ENCODE measurements at places on chromosomes 13 and 19. TPM values are rescaled to one million over a fixed set of nuclear protein-coding genes. Genes with fewer than 3 reads are reported as not detected.

NKG7 gene
- total RNA-seq: 0.23 TPM

SCGB2B2 gene
- 0.59 TPM for total RNA-seq

GRCh38 chr19:35403116-35403760 lies 32.4 kb downstream of the GPR42 start:
- H3K4me3 ChIP-seq: no peak overlapping the region
- H3K27me3 ChIP-seq: no peaks in the 10 kb centered on the region
- no peak overlapping the region for H3K27ac ChIP-seq
- DNase-seq: no peak
- H3K4me1 ChIP-seq: no peaks in the 10 kb centered on the region

DNA sequence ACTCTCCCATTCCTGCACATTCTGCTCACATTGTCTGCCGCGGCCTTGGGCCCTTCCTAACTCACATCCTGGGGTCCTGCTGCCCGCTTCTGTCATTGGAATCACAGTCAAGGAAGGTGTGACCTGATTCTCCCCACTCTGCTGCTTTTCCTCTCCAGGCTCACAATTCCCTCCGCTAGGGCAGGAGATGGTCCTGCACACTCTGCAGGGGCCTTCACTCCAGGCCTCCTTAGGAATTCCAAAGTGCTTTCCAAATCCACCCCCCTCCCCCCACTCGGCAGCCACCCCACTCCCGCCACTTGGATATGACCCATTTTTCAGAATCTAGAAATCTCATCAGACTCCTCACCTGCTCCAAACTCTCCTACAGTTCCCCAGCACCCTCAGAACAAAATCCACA lies 3.1 kb upstream of the SLC5A5 start:
- no peak overlapping the region for H3K27ac ChIP-seq
- no peaks in the 10 kb centered on the region for H3K27me3 ChIP-seq
- no peaks in the 10 kb centered on the region for H3K36me3 ChIP-seq

DNA sequence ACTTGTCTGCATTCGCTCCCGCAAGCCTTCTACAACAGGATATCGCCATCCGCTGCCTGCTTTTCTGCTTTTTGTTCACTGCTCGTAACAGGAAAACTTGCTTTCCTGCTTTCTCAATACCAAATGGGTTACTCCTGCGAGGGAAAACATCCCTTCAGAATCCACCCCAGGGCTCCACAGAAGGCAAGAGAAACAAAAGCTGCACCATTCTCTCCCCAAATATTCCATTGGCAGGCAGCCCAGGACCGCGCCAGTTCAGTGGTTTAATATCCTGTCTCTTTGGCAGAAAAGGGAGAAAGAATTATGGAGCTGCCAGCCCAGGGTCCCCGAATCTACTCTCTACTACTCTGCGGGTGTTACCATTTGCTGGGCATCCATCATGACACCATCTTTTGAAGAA lies 84.7 kb upstream of the DOCK9 start:
- peaks cover 6% of the 10 kb centered on the region for H3K4me1 ChIP-seq
- H3K27ac ChIP-seq: no peak overlapping the region
- no peaks in the 10 kb centered on the region for H3K27me3 ChIP-seq
- no peak overlapping the region for H3K4me3 ChIP-seq
- no peak for DNase-seq
- H3K36me3 ChIP-seq: no peaks in the 10 kb centered on the region

DNA sequence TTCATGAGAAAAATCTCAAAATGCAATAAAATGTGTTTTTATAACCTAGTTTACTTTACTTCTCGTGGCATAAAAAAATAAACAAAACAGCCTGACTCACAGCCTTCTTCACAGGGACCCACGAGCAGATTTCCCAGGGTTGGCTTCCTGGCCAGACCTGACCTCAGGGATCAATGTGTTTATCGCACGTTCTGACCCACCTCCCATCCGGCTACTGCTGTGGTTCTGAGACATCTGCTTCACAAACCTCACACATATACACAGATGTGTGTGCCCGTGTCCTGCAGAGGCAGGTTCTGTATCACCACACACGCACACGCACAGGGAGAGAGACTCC lies 118.3 kb downstream of the COL4A2 start:
- no peaks in the 10 kb centered on the region for H3K4me1 ChIP-seq
- no peaks in the 10 kb centered on the region for H3K27me3 ChIP-seq
- H3K36me3 ChIP-seq: no peaks in the 10 kb centered on the region
- DNase-seq: no peak
- H3K4me3 ChIP-seq: no peak overlapping the region

DNA sequence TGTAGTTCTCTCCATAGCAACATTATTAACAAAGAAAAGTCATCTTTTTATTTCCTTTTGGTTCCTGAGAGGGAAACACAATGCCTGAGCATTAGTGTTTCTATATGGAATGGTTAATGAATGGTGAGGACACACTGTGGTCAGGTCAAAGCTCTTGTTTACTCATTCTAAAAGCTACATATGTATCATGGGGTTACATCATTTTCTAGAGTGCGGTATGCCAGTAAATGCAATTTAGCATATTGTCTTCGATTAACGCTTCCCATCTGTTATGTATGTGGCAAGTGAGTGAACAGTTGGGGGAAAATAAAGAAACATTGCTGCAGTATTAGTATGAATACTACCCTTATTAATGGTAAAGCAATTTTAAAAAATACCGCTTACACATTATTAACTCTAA lies 1152.2 kb upstream of the SPRY2 start:
- H3K36me3 ChIP-seq: no peaks in the 10 kb centered on the region
- no peaks in the 10 kb centered on the region for H3K27me3 ChIP-seq
- H3K4me1 ChIP-seq: no peaks in the 10 kb centered on the region
- H3K4me3 ChIP-seq: no peak overlapping the region
- DNase-seq: no peak

DNA sequence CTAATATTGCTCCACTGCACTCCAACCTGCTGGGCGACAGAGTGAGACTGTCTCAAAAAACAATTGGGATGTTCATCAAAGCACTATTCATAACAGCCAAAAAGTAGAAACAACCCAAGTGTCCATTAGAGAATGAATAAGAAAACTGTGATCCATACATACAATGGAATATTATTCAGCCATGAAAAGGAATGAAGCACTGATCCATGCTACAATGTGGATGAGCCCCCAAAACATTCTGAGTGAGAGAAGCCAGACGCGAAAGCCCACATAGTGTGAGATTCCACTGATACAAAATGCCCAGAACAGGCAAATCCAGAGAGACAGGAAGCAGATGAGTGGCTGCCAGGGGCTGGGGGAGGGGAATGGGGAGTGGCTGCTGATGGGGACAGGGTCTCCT lies 16.0 kb downstream of the KLF2 start:
- H3K4me1 ChIP-seq: peaks cover 16% of the 10 kb centered on the region
- no peaks in the 10 kb centered on the region for H3K36me3 ChIP-seq
- no peak for DNase-seq

- no peaks in the 10 kb centered on the region for H3K27me3 ChIP-seq
- H3K4me3 ChIP-seq: no peak overlapping the region
- H3K4me1 ChIP-seq: no peaks in the 10 kb centered on the region
- DNase-seq: no peak
- H3K36me3 ChIP-seq: no peaks in the 10 kb centered on the region
- H3K27ac ChIP-seq: no peak overlapping the region
Measured at GRCh38 chr13:76874479-76874878, 11.7 kb downstream of the KCTD12 start.

All from Panc1 (cell line).